Smooth muscle cell of bladder (primary cell): ENCODE measurements at places on chromosomes 11 and 22. TPM values are rescaled to one million over a fixed set of nuclear protein-coding genes. Genes with fewer than 3 reads are reported as not detected.

Gene TH
- total RNA-seq = not detected in 2 replicates

Gene APOL1
- total RNA-seq = 30.2 and 44.3 TPM in 2 replicates

Gene RASL10A
- under 0.01 TPM in 1 of 2 replicates, not detected in the other for total RNA-seq

Gene KRTAP5-7
- total RNA-seq = not detected in 2 replicates

Gene MMP1
- 88.8 and 655 TPM in 2 replicates for total RNA-seq

Gene RIMBP3B
- 0.14 and 0.18 TPM in 2 replicates for total RNA-seq

Gene PATE2
- total RNA-seq = not detected in 2 replicates

Gene CD248
- 60.8 and 63.9 TPM in 2 replicates for total RNA-seq

Gene RCOR2
- 2.8 and 4.3 TPM in 2 replicates for total RNA-seq

Gene ROM1
- 5.5 and 7.8 TPM in 2 replicates for total RNA-seq

Gene TP53AIP1
- total RNA-seq = not detected in 2 replicates

Gene CSF2RB
- 0.09 TPM in 1 of 2 replicates, not detected in the other for total RNA-seq

Gene TRIM66
- total RNA-seq = 6.0 and 7.6 TPM in 2 replicates

Gene C11orf24
- total RNA-seq = 19.3 and 24.4 TPM in 2 replicates

Gene FGF3
- not detected in 2 replicates for total RNA-seq

Gene CASP5
- total RNA-seq = 0.14 TPM in 1 of 2 replicates, not detected in the other

Gene MS4A1
- total RNA-seq = not detected in 2 replicates

Gene CFAP68
- 8.0 and 9.6 TPM in 2 replicates for total RNA-seq

Gene PRR33
- not detected in 2 replicates for total RNA-seq

Gene CARNS1
- under 0.01 and 0.09 TPM in 2 replicates for total RNA-seq

Gene KRTAP5-1
- total RNA-seq = not detected in 2 replicates

Gene GPHA2
- total RNA-seq = not detected in 2 replicates

Gene NXPE1
- 0.09 TPM in 1 of 2 replicates, not detected in the other for total RNA-seq

Gene OR5A1
- not detected in 2 replicates for total RNA-seq

Gene TCP11L1
- total RNA-seq = 13.2 and 16.7 TPM in 2 replicates

Gene OR2D2
- 0.14 and 0.18 TPM in 2 replicates for total RNA-seq

Gene PLEKHB1
- total RNA-seq = 0.74 and 0.85 TPM in 2 replicates

Gene EFCAB6
- total RNA-seq = 2.0 and 2.1 TPM in 2 replicates

Gene TENM4
- 5.0 and 16.4 TPM in 2 replicates for total RNA-seq

Gene KCNQ1
- not detected in 2 replicates for total RNA-seq

Gene OR6T1
- not detected in 2 replicates for total RNA-seq

Gene C11orf21
- not detected in 2 replicates for total RNA-seq

Gene SCN3B
- not detected in 2 replicates for total RNA-seq

Gene STX3
- total RNA-seq = 11.2 and 21.4 TPM in 2 replicates

Gene TSSK2
- total RNA-seq = not detected in 2 replicates

Gene UBTFL1
- not detected in 2 replicates for total RNA-seq

Gene VSIG10L2
- total RNA-seq = 0.14 TPM in 1 of 2 replicates, not detected in the other

Gene BCO2
- total RNA-seq = 7.5 and 11.9 TPM in 2 replicates

Gene TMEM151A
- under 0.01 and 0.18 TPM in 2 replicates for total RNA-seq

Gene UEVLD
- 21.1 and 21.6 TPM in 2 replicates for total RNA-seq

Gene CD3D
- not detected in 2 replicates for total RNA-seq

Gene ME3
- 24.6 and 30.2 TPM in 2 replicates for total RNA-seq

Gene SRSF8
- total RNA-seq = 9.7 and 13.5 TPM in 2 replicates
